Stimulated activated CD4-positive, alpha-beta T cell treated with anti-CD3 and anti-CD28 coated beads, Interleukin-4, amount 100 ng/mL, for 48 hours (primary cell): ENCODE measurements at places on chromosomes 11 and 22.

- DNase-seq: no peak
These were observed 30.8 kb downstream of the SYTL2 start for GRCh38 chr11:85779956-85780640.

- DNase-seq: no peak
These were observed 50.3 kb downstream of the TBC1D22A start for GRCh38 chr22:46812788-46813187.

DNA sequence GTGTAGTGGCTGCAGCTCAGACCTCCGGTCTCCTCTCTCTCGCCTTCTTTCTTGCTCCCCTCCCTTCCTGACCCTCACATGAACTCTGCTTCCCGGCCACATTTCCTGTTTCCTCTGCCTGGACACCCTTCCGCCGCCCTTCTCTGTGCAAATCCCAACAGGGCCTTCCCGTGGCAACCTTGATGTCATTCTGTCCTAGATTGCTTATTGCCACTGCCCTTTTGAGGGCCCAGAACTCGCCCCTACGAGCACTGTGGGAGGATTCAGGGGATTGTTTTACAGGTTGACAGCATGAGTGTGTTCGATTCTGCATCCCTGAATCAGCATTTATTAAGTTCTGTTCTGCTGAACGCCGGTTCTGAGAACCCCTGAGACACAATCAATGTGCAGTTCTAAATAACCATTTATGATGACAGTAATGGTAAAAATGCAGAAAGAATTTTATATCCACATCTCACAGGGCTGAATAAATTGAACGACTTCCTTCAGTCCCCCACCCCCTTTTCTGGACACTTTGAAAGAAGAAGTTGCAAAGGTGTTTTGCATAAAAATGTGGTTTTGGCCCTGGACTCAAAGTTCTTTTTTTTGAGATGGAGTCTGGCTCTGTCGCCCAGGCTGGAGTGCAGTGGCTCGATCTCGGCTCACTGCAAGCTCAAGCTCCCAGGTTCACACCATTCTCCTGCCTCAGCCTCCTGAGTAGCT is 6.4 kb downstream of the BATF2 start:
- no peak for DNase-seq

GRCh38 chr11:69272831-69273485 is 21.0 kb upstream of the MYEOV start:
- DNase-seq: no peak

DNA sequence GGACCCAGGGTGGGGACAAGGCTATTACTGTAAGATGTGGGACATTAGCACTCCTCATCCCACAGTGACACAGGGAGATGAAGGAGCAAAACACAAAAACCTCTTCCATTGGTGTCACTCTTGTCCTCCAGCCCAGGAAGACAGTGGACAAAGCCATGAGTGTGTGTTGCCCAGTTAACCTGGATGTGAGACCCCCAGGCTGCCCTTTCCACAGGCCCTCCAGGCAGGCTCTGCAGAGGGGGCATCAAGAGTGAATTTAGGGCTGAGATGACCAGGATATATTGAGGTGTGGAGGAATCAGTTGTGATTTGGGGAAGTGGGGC is 111.3 kb downstream of the GGTLC2 start:
- no peak for DNase-seq

DNA sequence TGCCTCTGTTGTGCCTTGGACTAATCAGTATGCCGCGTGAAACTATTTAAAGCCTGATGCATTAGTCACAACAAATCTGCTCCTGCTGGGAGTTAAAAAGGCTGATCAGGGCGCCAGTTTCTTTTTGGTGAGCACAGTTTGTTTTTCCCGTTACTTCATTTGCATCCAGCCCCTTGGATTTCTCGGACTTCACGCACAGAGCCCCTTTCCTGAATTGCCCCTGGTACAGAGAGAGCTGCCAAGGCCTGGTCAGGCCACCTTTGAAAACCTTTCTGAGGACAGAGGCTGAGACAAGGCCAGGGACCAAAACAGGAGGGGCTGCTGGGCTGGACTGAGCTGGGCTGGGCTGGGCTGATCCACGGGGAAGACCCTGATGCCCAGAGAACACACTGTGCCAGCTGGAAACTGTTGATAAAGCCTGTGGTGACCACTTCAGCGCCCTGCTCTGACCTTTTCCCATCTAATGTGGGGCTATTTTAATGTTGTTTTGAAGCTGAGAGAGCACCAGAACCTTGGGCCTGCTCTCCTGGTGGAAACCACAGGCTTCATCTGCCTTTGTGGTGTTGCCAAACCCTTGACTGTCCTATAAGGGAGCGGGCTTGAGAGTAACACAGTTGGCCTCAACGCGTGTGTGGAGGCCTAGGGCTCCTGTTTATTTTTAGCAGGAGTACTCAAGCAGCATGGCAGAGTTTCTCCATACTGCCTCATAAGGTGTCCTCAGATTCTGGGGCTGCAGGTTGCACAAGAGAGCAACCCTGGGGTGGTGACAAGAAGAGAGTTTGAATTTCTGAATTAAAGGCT is 44.2 kb downstream of the NAV2 start:
- no peak for DNase-seq

GRCh38 chr11:61609980-61610366 is 29.1 kb upstream of the SYT7 start:
- no peak for DNase-seq

DNA sequence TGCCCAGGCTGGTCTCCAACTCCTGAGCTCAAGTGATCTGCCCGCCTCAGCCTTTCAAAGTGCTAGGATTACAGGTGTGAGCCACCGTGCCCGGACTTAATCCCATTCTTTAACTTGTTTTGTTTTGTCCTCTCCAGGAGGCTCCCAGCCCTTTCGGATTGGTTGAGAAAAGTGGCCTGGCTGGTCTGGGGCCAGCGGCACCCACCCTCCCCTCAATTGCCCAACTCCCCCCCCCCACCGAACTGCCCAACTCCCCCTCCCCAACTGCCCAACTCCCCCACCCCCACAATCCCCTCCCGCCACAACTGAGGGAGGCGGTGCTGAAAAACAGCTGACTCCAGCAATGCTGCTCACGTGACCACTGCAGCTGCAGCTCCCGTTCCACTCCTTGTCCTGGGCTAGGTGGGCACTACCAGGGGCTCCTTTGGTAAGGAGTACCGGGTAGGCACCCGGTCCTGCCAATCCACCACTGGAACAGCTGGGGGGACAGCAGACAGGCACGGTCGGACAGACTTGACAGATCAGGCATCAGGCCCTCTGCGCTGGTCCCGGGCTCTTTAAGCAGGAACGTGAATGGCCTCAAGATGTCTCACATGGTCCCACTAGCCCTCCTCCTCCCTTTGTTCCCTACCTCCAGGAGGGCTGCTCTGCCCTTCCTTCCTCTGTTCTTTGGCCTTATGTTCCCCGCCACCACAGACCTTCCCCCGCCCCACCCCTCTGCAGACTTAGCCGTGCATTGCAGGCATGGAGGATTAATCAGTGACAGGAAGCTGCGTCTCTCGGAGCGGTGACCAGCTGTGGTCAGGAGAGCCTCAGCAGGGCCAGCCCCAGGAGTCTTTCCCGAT is at the start of gene TCN2:
TCN2 (plus strand) TSS at position 720 of the 845 bp plus-strand sequence. CDS start 158 bp downstream, outside the sequence.
- peak; percentile 20 for DNase-seq
